ENCODE measurements at places on chromosomes 2 and 18.

GRCh38 chr2:170019060-170019805, 158.7 kb upstream of the MYO3B start:
- no peak for DNase-seq

- no peak for DNase-seq
Measured at GRCh38 chr18:42409005-42409404, 454.0 kb downstream of the PIK3C3 start.

- DNase-seq: no peak
Measured at GRCh38 chr2:125745514-125745913, 910.4 kb upstream of the GYPC start.

GRCh38 chr2:157259386-157259785, 1.9 kb downstream of the GALNT5 start:
- DNase-seq: no peak

DNA sequence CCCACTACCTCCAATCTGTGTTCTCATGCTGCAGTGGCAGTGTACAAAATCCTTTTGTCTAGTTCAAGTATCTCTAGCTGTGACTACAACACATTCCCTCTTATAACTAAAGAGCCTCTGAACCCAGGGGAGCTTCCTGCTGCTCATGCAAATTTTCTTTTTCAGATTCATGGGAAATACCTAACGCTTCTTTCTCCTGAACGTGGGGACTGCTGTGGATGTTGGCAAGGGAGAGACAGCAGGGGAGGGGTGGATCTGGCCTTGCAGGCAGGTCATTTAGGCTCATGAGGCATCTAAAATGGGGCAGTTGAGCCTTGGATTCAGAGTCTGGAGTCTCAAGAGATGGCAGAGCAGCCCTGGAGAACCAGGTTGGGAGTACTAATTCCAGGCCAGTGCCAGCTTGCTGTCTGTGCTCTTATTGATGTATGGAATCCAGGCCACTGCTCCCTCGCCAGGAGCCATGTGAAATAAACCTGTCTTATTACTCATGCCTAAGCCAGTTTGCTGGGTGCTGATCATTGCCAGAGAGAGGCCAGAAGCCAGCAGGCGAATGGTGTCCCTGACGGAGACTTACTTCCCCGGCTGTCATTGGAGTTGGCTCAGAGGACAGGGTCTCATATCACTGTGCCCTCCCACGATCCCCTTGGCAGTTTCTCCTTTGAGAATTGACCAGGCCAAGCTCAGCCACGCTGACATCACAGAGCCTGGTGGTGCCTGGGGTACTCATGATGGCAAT, 29.2 kb upstream of the TNP1 start:
- no peak for DNase-seq

DNA sequence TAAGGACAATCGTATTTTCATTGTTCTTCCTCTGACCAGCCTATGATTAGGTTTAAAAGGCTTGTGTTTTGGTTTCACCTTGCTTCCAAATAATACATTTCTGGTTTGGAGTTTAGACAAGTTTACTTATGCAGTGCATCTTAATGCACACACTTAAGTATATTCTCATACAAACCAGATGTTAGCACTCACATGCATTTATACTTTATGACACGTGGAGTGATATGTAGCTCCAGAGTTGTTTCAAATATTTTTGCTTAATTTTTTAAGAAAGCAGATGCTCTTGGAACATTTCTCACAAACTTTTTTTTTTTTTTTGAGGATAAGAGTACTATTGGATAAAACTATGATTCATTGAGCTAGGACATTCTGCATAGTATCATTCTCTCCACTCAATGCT, 109.9 kb downstream of the PDE1A start:
- no peak for DNase-seq

- DNase-seq: no peak
Measured at GRCh38 chr2:53994818-53995808, 24.3 kb upstream of the PSME4 start.

All from T-helper 22 cell (primary cell).